ENCODE measurements at places on chromosomes 16 and 17. TPM values are rescaled to one million over a fixed set of nuclear protein-coding genes. Genes with fewer than 3 reads are reported as not detected.

DNA sequence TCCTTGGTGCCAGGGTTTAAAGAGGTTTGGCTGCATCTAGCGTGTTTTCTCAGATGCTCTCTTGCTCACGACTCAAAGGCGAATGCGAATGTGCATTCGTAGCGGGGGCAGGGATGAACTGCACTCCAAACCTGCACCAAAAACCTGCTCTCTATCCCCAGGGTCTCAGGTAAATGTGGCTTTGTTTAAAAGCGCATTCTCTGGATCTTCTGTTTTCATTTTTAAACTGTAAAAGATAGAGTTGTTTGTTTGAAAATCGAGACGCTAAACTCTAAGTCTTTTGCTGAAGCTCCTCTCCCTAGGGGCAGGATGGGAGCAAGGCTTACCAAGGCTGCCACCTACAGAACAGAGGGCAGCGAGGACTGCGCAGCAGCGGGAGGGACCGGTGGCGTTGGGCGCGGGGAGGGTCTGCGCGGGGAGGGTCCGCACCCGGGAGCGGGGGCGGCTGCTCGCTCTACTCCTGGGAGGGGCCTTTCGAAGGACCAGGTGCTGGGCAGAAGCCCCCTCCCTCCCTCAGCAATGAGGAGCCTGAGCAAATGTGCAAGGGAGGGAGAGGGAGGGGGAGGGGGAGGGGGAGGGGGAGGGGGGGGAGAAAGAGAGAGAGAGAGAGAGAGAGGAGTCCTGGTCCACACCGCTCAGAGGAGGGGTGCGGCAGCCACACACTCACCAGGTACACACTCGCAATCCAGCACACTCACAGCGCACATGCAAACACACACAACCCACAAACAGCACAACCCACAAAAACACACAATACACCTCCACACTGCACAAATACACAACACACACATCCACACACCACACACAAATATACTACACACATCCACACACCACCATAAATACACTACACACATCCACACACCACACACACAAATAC is 142.8 kb downstream of the GRIN2A start:
- DNase-seq = no peak

GRCh38 chr16:82634955-82635610 is 8.3 kb downstream of the CDH13 start:
- DNase-seq = no peak

DNA sequence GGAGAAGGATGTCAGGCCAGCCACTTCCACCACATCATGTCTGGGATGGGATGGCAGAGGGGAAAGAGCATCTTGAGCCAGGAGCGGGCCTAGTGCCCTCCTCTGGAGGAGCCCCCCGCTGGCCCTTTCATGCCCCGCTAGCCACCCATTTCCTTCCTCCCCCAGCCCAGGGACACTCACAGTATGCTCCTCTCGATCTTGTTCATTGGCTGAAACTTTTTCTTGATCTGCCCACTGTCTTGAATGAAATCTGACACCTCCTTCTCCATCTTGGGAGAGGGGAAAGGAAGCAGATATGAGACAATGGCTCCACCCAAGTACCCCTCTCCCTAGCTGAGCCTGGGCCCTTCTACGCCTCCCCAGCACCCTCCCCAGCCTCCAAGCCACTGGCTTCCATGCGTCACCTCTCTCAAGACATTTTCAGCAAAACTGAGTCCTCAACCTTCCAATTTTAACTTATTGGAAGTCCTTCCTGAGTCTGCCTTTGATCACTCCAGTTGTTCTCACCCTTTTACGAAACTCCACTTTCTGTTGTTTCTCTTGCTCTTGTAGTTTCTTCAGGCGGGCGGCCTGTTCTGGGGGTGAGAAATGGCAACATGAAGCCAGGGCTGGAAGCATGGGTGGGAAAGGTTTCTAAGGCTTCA is 7.2 kb downstream of the SPAG7 start:
- DNase-seq = no peak

GRCh38 chr17:28472871-28473497 is 460 bp upstream of the SLC13A2 start:
- DNase-seq = no peak

DNA sequence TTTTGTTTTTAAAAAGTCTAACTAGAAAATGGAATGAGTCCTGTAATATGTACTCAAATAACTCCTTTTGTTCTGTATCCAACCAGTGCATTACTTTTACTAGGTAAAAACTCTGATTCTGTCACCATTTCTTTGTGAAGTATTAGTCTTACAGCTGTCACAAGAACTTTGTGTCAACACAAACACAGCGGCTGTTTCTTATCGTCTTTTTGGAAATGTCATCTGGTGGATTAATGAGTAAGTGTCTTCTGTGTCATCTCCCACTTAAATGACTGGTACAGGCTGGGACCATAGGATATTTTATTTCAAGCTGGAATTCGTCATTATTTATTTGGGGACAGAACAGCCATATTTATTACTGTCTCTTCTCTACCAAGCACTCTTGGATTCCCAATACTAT is 19.1 kb upstream of the ALDH3A2 start:
- DNase-seq = no peak

The SENP3 gene
- 62.0 TPM for total RNA-seq
